GM23338 (cell line): ENCODE measurements at places on chromosomes 1 and 21. TPM values are rescaled to one million over a fixed set of nuclear protein-coding genes. Genes with fewer than 3 reads are reported as not detected.

GRCh38 chr1:200432586-200432985, 22.8 kb upstream of the ZNF281 start:
- H3K4me1 ChIP-seq, result no peaks in the 10 kb centered on the region
- H3K27ac ChIP-seq, result no peak overlapping the region
- no peak overlapping the region for H3K4me3 ChIP-seq
- no peak for DNase-seq
- H3K27me3 ChIP-seq, result no peaks in the 10 kb centered on the region

DNA sequence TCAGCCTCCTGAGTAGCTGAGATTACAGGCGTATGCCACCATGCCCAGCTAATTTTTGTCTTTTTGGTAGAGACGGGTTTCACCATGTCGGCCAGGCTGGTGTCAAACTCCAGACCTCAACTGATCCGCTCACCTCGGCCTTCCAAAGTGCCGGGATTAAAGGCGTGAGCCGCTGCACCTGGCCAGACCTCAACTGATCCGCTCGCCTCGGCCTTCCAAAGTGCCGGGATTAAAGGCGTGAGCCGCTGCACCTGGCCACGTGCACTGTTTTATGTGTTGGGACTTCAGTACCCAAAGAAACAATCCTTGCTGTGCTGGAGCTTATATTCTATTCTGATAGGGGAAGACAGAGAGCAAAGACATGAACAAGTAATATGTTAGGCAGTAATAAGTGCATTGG, 10.1 kb downstream of the TRAF5 start:
- H3K4me3 ChIP-seq, result no peak overlapping the region
- DNase-seq, result no peak
- no peaks in the 10 kb centered on the region for H3K27me3 ChIP-seq
- no peak overlapping the region for H3K27ac ChIP-seq
- no peaks in the 10 kb centered on the region for H3K36me3 ChIP-seq

NUDT4B gene
- 7.5 and 28.1 TPM in 2 replicates for total RNA-seq

CNTN2 gene
- total RNA-seq, result 2.2 TPM in 2 replicates

DNA sequence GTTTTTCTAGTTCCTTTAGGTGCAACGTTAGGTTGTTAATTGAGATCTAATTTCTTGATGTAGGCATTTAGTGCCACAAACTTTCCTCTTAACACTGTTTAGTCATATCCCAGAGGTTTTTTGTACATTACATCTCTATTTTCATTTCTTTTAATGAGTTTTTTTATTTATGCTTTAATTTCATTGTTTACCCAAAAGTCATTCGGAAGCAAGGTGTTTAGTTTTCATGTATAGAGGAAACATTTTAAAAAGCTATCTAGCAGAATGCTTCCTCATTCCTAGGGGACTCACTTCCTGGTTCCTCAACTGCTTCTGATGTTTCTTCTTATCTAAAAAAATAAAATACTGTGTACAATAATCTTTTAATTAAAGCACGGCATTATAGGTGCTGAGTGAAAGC, 307.2 kb upstream of the CAMK1G start:
- no peak overlapping the region for H3K4me3 ChIP-seq
- H3K27ac ChIP-seq, result no peak overlapping the region
- H3K36me3 ChIP-seq, result no peaks in the 10 kb centered on the region
- H3K4me1 ChIP-seq, result no peaks in the 10 kb centered on the region

CHODL gene
- 0.35 and 1.6 TPM in 2 replicates for total RNA-seq

GRCh38 chr1:178075333-178075732, 18.6 kb upstream of the RASAL2 start:
- no peak overlapping the region for H3K4me3 ChIP-seq
- peaks cover 7% of the 10 kb centered on the region; the same call in 1 of the 2 replicates for H3K4me1 ChIP-seq
- no peak for DNase-seq
- no peak overlapping the region for H3K27ac ChIP-seq
- H3K27me3 ChIP-seq, result no peaks in the 10 kb centered on the region
- no peaks in the 10 kb centered on the region for H3K36me3 ChIP-seq

- no peak for DNase-seq
- no peak overlapping the region for H3K4me3 ChIP-seq
- no peak overlapping the region for H3K27ac ChIP-seq
- peaks cover 62% of the 10 kb centered on the region for H3K4me1 ChIP-seq
These were observed 191.1 kb upstream of the NFIA start for GRCh38 chr1:60891281-60891680.

DNA sequence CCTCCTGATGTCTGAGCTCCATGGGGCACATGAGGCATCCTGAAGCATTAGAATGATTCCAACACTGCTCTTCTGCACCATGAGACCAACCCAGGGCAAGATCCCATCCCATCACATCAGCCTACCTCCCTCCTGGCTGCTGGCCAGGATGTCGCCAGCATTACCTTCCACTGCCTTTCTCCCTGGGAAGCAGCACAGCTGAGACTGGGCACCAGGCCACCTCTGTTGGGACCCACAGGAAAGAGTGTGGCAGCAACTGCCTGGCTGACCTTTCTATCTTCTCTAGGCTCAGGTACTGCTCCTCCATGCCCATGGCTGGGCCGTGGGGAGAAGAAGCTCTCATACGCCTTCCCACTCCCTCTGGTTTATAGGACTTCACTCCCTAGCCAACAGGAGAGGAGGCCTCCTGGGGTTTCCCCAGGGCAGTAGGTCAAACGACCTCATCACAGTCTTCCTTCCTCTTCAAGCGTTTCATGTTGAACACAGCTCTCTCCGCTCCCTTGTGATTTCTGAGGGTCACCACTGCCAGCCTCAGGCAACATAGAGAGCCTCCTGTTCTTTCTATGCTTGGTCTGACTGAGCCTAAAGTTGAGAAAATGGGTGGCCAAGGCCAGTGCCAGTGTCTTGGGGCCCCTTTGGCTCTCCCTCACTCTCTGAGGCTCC, 11.1 kb upstream of the RASSF5 start:
- H3K36me3 ChIP-seq, result no peaks in the 10 kb centered on the region
- H3K27me3 ChIP-seq, result no peaks in the 10 kb centered on the region
- H3K27ac ChIP-seq, result no peak overlapping the region

- DNase-seq, result no peak
- peaks cover 15% of the 10 kb centered on the region; the same call in 1 of the 2 replicates for H3K27me3 ChIP-seq
- H3K36me3 ChIP-seq, result no peaks in the 10 kb centered on the region
These were observed 37.5 kb downstream of the KCNQ4 start for GRCh38 chr1:40820911-40821693.

- H3K27ac ChIP-seq, result no peak overlapping the region
- peaks cover 9% of the 10 kb centered on the region for H3K4me1 ChIP-seq
- H3K36me3 ChIP-seq, result no peaks in the 10 kb centered on the region
- no peak overlapping the region for H3K4me3 ChIP-seq
These were observed 3.8 kb upstream of the PARS2 start for GRCh38 chr1:54768093-54768492.

NR5A2 gene
- 8.8 and 13.1 TPM in 2 replicates for total RNA-seq

- H3K36me3 ChIP-seq, result no peaks in the 10 kb centered on the region
- DNase-seq, result no peak
- H3K27ac ChIP-seq, result no peak overlapping the region
- no peak overlapping the region for H3K4me3 ChIP-seq
These were observed 45.6 kb downstream of the CDC7 start for GRCh38 chr1:91546301-91546581.

- H3K4me1 ChIP-seq, result peaks cover 4% of the 10 kb centered on the region; the same call in 1 of the 2 replicates
- no peak overlapping the region for H3K27ac ChIP-seq
- no peak overlapping the region for H3K4me3 ChIP-seq
- no peak for DNase-seq
- H3K27me3 ChIP-seq, result no peaks in the 10 kb centered on the region
- H3K36me3 ChIP-seq, result 0 out of 2 replicates have a peak, but pooled peaks cover 27% of the 10 kb centered on the region
These were observed 38.0 kb upstream of the ANGPTL7 start for GRCh38 chr1:11151114-11151513.

OR2T12 gene
- total RNA-seq, result not detected in 2 replicates

DNA sequence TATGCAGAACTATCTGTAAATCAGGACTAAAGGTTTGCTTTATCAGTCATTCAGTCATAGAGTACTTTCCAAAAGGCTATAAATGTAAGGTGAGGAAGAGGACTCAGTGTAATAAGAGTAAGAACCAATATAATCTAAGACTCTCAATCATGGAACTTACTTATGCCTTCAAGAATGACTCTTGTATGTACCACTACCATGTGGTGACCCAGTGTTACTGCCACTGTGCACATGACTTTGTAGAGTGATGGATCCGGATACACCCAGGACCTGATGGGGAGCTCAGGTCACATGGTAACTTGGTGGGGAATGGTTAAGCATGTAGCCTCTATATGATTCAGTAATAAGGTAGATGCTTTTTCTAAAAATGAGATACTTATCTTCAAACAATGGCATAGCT, 2099.8 kb downstream of the MRPL39 start:
- H3K4me1 ChIP-seq, result no peaks in the 10 kb centered on the region
- H3K27ac ChIP-seq, result no peak overlapping the region
- no peaks in the 10 kb centered on the region for H3K27me3 ChIP-seq
- H3K4me3 ChIP-seq, result no peak overlapping the region
- H3K36me3 ChIP-seq, result no peaks in the 10 kb centered on the region

DNA sequence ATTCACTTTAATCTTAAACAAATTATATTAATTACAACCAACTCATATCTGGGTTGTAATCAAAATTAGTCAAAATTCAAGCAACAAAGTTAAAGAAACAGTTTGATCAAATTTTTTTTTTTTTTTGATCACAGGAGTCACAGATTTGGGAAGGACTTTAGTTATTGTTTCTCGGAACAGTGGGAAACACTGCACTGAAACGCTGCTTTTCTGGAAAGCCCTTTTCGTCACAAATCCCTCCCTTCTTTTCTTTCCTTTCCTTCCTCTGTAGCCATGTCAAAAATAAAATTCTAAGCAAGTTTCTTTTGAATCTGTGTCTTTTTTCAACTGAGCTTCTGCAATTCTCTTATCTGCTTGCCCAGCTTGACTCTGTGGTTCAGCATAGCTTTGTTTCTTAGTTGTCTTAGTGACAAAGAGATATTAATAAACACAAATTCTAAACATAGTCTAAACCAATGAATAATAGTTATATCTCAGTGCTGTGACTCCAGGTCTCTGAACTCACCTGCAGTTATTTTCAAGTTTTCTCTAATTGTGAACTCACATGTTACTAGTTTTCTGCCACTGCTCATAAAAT, 53.8 kb downstream of the PTGS2 start:
- no peaks in the 10 kb centered on the region for H3K36me3 ChIP-seq
- no peak overlapping the region for H3K4me3 ChIP-seq
- DNase-seq, result no peak
- no peaks in the 10 kb centered on the region for H3K4me1 ChIP-seq
- no peak overlapping the region for H3K27ac ChIP-seq
- no peaks in the 10 kb centered on the region for H3K27me3 ChIP-seq

- DNase-seq, result no peak
- no peaks in the 10 kb centered on the region for H3K36me3 ChIP-seq
- peaks cover 8% of the 10 kb centered on the region; the same call in 1 of the 2 replicates for H3K4me1 ChIP-seq
- H3K27ac ChIP-seq, result no peak overlapping the region
These were observed 310.1 kb downstream of the USH2A start for GRCh38 chr1:216113181-216113580.

DNA sequence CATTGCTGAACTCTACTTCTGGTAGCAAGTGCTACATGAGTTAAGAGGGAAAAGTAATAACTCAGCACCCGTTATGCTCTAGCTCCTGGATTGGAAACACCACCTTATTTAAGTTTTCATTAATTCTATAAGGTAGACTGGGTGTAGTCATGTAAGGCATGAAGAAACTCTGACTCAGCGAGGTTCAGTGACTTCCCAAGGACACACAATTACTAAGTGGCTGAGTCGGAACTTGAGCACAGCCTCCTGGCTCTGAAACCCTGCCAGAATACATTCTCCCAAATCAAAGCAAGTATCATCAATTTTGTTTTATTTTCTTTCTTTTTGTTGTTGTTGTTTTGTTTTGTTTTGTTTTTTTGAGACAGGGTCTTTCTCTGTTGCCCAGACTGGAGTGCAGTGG, 29.1 kb upstream of the SCCPDH start:
- H3K27me3 ChIP-seq, result no peaks in the 10 kb centered on the region
- no peak for DNase-seq
- H3K36me3 ChIP-seq, result no peaks in the 10 kb centered on the region; the same call in 1 of the 2 replicates
- H3K4me1 ChIP-seq, result no peaks in the 10 kb centered on the region
- no peak overlapping the region for H3K4me3 ChIP-seq
- H3K27ac ChIP-seq, result no peak overlapping the region

HAX1 gene
- 72.0 and 73.2 TPM in 2 replicates for total RNA-seq

INSRR gene
- not detected in 2 replicates for total RNA-seq

FAM72A gene
- 15.3 and 19.1 TPM in 2 replicates for total RNA-seq

PRDM16 gene
- 0.14 and 0.66 TPM in 2 replicates for total RNA-seq

DNA sequence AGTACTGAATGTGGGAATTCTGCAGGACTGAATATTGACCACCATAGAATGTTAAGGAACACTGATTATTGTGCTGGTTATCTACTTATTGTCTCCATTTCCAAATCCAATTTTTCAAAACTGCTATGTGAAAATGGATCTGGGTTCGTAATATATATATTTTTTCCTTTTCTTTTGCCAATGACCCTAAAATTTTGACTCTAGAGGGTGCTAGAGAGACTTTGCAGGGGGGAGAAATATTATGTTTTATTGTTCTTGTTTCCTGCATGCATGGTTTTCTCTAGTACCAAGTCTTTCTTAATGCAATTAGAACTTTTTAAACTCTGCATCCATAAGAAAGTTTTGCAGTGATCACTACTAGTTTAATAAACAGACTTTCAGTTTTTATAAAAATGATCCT, 1256.9 kb downstream of the BRINP3 start:
- peak; percentile 6 for DNase-seq
- no peaks in the 10 kb centered on the region for H3K36me3 ChIP-seq
- no peak overlapping the region for H3K27ac ChIP-seq
- no peaks in the 10 kb centered on the region for H3K27me3 ChIP-seq
- H3K4me3 ChIP-seq, result no peak overlapping the region
- no peaks in the 10 kb centered on the region for H3K4me1 ChIP-seq

DNA sequence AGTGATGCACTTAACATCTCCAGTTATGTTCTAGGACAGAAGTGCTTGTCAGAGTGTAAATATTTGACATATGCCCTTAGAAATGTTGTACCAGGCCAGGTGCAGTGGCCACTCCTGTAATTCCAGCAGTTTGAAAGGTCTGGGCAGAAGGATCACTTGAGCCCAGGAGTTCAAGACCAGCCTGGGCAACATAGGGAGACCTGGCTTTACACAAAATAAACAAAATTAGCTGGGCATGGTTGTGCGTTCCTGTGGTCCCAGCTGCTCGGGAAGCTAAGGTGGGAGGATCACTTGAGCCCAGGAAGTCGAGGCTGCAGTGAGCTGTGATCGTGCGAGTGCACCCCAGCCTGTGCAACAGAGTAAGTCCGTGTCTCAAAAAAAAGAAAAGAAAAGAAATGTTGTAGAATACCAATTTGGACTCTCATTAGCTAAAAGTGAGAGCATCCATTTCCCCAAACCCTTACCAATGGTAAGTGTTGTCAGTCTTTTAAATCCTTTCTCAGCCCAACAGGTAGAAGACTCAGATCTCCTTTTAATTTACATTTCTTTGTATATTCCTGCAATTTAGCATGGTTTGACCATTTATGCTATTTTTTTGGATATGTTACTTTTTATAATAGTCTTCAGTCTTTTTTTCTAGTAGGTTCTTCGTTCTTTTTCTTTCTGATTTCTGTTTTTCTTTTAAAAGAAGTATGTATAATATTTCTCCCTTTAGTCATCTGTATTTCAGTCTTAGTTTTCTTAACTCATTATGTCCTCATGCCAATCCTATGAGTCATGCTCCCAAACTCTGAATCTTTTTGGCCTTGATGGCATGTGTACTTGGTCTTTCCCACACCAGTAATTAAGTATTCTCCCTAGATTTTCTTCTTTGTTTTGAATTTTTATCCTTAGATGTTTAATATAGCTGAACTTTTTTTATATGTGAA, 74.4 kb downstream of the CAMTA1 start:
- no peaks in the 10 kb centered on the region for H3K27me3 ChIP-seq
- peak overlapping the region; percentile 23 for H3K27ac ChIP-seq
- no peaks in the 10 kb centered on the region for H3K36me3 ChIP-seq
- no peak for DNase-seq

OR6K3 gene
- not detected in 2 replicates for total RNA-seq

TSPEAR gene
- total RNA-seq, result 0.35 TPM in 1 of 2 replicates, not detected in the other

CYP4X1 gene
- total RNA-seq, result 2.2 and 3.6 TPM in 2 replicates
